NCI-H226 (cell line): ENCODE measurements at places on chromosomes 12 and 14.

- DNase-seq = no peak
Observed at GRCh38 chr12:108090107-108090899, 38.8 kb upstream of the WSCD2 start.

DNA sequence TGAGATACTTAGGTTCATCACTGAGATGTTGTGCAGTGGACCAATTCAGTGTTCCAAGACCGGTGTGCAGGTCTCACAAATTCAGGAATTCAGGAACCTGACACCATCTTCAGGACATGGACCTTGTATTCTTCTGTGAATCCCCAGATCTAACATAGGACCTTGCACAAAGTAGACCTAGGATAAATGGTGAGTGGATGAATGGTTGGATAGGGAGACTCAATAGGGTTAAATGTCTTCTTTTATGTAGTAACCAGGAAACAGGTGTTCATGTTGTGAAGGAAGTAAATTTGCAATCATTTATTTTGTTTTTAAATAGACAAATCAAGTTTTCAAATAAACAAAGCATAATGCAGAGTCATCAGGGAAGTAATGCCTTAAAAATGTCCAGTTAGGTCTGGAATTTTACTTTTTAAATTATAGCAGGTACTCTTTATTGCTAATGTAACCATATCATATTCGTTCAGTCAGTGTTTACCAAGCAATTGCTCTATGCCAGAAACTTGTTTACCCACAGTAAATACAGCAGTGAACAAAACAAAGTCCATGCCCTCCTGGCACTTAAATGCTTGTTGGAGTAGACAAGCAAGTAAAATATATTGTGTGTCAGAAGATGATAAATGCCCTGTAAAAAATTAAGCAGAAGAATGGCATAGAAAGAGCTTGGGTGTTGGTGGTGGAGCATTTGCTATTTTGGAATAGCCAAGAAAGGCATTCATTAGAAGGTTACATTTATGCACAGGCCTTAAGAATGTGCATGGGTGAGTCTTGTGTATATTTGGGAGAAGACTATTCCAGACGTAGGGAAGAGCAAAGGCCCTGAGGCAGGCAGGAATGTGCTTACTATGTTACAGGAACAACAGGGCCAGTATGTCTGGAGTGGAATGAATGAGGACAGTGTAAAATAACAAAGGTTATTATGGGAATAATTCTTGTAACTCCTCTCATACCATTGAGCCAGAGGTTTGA lies 26.3 kb downstream of the RXYLT1 start:
- no peak for DNase-seq

GRCh38 chr14:103508521-103509329 lies 13.9 kb downstream of the CKB start:
- DNase-seq = no peak

DNA sequence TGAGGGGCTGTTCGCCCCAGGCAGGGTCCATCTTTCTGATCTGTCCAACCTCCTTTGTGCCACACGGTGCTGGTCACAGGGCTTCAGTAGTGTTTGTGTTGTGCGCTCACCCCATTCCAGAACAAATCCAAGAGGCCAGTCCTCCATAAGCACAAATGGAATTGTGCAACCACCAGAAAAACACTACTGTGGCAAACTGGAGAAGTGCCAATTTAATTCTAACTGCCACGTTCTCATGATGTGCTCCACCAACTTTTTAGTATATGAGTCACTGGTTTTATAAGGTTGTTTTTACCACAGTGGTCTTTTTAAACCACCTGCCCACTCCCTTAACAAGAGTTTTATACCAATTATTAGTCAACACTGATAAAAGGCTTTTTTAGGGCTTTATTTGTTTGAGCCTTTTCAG lies 380.2 kb downstream of the NAV3 start:
- peak; percentile 62 for DNase-seq

DNA sequence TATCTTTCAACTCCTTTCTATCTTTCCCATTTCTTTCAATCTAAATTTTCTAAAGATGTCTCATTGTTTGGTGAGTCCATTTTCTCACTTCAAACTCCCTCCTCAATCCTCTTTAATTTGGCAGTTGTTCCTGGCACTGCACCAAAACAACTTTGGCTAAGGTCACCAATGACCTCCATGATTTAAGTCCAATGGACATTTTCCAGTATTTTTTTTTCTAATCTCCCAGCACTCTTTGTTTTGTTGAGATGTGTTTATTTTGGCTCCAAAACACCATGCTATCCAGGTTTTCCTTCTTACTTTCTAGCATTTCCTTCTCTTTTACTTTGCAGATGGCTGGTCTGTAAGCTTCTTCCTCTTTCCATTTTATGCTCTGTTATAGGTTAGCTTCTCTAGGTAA lies 42.5 kb upstream of the OTOGL start:
- no peak for DNase-seq

DNA sequence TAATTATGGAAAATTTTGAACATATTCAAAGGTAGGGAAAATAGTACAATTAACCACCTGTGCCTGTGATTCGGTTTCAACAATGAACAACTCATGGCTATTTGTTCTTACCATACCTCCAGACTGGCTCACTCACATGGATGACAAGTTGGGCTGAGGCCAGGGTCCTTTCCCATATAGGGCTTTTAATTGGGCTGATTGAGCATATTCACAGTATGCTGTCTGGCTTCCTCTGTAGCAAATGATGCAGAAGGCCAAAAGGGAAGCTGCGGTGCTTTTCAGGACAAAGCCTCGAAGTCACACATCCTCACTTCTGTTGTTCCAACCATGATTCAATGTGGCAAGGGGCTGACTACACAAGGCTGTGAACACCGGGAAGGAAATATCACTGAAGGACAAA lies 297.5 kb upstream of the SLC16A7 start:
- DNase-seq = no peak

- DNase-seq = no peak
Observed at GRCh38 chr14:24542346-24542936, 33.6 kb downstream of the CTSG start.

GRCh38 chr12:125983784-125984500 lies 918.7 kb downstream of the AACS start:
- no peak for DNase-seq

- peak; percentile 85 for DNase-seq
Observed at GRCh38 chr12:79690142-79690637, 574 bp downstream of the PAWR start.

GRCh38 chr12:69484428-69484827 lies 14.2 kb downstream of the FRS2 start:
- DNase-seq = peak; percentile 88

GRCh38 chr12:2673966-2674810 lies 120.6 kb upstream of the FKBP4 start:
- DNase-seq = no peak

- DNase-seq = no peak
Observed at GRCh38 chr12:77062846-77063461, 2.4 kb downstream of the E2F7 start.

GRCh38 chr12:125149160-125150108 lies 84.2 kb downstream of the AACS start:
- no peak for DNase-seq

GRCh38 chr12:109137055-109137454 lies 20.7 kb downstream of the ACACB start:
- DNase-seq = no peak

DNA sequence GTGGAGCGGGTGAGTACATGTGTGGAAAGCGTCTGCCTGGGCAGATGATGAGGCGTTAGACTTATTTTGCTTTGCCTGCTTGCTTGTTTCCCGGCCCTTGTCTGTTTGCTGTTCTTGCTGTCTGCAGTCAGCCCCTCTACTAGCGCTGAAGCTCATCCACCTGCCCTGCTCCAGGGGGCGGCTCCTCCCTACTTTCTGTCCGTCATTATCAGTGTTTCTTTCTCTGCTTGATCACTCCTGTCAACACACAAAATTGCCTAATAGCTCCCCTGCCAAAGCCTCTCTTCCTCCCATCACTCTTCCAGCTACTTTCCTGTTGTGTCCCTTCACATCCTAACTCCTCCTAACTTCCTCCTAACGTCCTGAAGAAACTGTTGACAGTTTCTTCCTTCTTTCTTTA lies 34.9 kb upstream of the GALNT8 start:
- DNase-seq = no peak

DNA sequence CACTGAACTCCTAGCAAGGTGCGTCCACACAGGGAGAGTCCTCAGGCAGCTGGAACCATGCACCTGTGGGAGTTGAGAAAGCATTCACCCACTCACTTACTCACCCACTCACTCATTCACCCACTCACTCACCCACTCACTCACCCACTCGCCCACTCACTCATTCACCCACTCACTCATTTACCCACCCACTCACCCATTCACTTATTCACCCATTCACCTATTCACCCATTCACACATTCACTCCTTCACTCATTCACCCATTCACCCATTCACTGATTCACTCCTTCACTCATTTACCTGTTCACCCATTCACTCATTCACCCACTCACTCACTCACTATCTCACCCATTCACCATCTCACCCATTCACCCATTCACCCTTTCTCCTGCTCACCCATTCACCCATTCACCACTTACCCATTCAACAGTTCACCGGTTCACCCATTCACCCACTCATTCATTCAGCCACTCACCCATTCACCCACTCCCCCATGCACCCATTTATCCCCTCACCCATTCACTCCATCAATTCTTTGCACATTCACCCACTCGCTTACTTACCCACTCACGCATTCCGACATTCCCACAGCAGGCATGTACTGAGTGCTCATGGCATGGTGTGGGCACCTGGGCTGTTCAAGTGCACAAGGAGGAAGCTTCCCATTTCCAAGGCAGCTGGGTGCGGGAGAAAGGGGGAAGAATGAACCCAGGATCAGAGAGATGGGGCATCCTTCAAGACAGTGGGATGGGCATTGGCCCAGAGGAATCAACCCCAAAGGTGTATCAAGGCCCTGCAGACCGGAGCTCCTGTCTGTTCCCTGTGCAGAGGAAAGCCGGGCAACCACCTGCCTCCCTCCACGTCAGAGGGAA lies 135.2 kb upstream of the C14orf180 start:
- DNase-seq = no peak

- peak; percentile 12 for DNase-seq
Observed at GRCh38 chr14:90969531-90970166, 90.8 kb downstream of the RPS6KA5 start.

GRCh38 chr12:6380141-6381121 lies 3.5 kb upstream of the LTBR start:
- no peak for DNase-seq

- DNase-seq = no peak
Observed at GRCh38 chr14:90126260-90126659, 64.5 kb downstream of the KCNK13 start.

DNA sequence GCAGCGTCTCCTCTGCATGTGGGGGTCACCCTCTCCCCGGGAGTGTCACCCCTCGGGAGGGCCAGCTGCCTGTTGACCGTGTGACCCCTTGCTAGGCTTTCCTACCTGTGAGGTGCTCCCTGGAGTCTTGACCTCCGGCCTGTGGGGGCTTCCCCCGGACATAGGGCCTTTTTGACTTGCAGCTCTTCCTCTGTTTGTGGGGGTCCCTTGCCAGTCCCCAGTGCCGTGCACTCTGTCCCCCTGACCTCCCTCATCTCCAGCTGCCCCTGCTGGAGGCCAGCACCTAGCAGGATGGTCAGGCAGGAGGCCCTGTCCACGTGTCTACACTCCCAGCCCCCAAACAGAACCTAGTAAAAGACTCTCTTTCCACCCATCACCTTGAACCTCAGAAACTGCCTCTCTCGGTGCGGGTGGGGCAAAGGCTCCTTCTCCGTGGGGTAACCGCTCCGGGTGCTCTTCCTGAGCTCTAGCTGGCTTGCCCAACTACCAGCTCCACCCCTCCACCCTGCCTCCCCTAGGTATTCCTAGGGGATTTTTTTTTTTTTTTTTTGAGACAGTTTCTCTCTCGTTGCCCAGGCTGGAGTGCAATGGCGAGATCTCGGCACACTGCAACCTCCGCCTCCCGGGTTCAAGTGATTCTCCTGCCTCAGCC lies 810 bp downstream of the AACS start:
- no peak for DNase-seq

GRCh38 chr12:32400866-32401265 lies 1.5 kb downstream of the FGD4 start:
- no peak for DNase-seq

- no peak for DNase-seq
Observed at GRCh38 chr12:82841487-82841904, 154.8 kb downstream of the TMTC2 start.

- no peak for DNase-seq
Observed at GRCh38 chr12:104130760-104131159, 7.2 kb downstream of the NFYB start.

GRCh38 chr14:73170686-73171085 lies 34.4 kb downstream of the PSEN1 start:
- no peak for DNase-seq

GRCh38 chr14:76924371-76925096 lies 98.3 kb downstream of the LRRC74A start:
- no peak for DNase-seq

- DNase-seq = no peak
Observed at GRCh38 chr12:43935581-43935980, 99.7 kb downstream of the TMEM117 start.

GRCh38 chr14:93331728-93332396 lies 974 bp downstream of the BTBD7 start:
- no peak for DNase-seq
